ENCODE measurements at places on chromosomes 13 and 19. TPM values are rescaled to one million over a fixed set of nuclear protein-coding genes. Genes with fewer than 3 reads are reported as not detected.

DNA sequence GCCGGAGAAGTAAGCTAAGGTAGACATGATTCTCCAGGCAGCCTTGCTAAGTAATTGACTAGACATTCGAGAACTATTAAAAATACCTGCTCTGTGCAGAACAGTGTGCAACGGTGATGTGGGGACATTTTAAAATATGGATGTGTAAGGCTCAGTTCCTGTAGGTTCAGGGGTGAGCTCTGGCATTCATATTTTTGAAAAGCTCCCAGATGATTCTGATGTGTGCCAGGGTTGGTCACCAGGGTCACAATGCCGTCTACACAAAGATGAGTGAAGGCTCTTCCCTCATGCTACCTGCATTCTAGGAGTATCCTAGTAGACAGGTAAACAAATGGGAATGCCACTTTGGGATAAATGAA, 702 bp upstream of the EPSTI1 start:
- DNase-seq: no peak

GRCh38 chr13:76522083-76522755, 364.0 kb downstream of the KCTD12 start:
- peak; percentile 46 for DNase-seq

DNA sequence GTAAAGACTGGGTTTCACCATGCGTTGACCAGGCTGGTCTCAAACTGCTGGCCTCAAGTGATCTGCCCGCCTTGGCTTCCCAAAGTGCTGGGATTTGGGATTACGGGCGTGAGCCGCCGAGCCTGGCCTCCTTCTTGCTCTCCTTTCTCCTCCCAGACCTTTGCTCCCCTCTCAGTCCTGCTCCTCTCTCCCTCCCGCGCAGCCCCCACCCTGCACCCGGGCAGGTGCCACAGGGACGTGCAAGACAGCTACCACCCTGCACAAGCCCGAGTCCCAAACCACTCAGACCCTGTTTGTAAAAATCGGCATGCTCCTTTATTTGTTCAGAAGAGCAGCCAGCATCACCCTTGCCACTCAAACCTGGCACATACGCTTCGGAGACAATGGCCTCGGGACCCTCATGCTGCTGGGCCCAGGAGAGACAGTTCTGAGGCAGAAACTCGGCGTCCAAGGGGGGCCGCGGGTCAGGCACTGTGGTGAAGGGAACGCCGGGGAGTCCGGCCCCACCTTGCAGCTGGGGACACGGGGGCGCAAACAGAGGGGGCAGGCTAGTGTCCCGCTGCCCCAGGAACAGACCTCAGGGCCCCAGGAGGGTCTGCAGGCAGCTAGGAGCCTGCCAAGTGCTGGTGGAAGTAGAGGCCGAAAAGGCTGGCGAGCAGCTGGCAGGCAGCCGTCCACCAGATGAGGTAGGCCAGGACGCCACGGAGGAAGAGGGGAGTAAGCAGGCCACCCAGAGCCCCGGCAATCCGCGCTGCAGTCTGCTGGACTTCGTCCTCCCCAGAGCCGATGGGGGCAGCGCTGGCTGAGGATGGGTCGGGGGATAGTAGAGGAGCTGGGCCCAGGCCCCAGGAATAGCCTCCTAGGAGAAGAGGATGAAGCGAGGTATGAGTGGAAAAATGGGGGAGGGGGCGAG, 18.7 kb downstream of the TMEM161A start:
- no peak for DNase-seq

DNA sequence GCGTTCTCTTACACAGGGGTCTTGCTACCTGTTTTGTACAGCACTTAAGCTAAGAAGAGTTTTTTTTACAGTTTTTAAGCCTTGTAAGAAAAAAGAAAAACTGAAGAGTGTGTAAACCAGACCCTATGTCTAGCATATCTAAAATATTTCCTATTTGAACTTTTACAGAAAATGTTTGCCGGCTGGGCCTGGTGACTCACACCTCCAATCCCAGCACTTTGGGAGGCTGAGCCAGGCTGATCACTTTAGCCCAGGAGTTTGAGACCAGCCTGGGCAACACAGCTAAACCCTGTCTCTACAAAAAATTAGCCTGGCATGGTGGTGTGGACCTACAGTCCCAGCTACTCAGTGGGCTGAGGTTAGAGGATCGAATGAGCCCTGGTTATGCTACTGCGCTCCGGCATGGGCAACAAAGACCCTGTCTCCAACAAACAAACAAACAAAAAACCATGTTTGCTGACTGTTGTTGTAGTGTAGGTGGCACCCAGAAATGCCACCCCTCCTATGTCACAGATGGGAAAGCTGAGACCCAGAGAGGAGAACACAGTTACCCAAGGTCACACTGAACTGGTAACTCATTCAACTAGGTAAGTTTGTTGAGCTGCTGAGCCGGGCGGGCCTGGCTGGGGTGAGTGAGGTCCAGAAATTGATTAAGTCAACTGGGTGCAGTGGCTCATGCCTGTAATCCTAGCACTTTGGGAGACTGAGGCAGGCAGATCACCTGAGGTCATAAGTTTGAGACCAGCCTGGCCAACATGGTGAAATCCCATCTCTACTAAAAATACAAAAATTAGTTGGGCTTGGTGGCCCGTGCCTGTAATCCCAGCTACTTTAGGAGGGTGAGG, 1.9 kb upstream of the VASP start:
- DNase-seq: no peak

DNA sequence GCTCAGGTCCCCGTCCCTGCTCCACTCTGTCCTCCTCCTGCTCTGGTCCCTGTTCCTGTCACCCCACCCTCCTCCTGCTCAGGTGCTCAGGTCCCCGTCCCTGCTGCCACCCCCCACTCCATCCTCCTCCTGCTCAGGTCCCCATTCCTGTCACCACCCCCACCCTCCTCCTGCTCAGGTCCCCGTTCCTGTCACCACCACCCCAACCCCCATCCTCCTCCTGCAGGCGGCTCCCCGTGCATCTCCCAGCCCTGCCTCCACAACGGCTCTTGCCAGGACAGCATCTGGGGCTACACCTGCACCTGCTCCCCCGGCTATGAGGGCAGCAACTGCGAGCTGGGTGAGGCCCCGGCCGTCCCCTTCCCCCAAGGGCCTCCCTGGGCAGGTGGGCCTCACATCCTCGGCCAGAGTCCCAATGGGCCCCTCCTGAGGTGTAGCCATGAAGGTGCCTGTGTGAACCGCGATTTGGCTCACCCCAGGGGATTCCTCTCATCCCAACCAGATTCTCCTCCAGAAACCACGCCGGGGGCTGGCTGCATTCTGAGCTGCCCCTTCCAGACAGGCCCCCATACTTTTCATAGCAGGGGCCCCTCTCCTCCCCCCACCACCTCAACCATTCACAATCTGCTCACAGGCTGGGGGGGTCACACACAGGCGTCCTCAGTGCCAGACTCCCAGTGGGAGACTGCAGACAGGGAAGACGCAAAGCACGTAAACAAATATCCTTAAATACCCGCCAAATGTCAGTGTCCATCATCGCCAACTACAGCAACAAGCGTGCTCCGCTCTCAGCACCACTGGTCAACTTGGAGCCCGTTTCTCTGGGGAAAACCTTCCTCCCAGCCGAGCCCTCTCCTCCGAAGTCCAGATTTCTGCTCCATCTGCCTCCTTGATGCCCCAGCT, 4.6 kb downstream of the PROZ start:
- DNase-seq: no peak

DNA sequence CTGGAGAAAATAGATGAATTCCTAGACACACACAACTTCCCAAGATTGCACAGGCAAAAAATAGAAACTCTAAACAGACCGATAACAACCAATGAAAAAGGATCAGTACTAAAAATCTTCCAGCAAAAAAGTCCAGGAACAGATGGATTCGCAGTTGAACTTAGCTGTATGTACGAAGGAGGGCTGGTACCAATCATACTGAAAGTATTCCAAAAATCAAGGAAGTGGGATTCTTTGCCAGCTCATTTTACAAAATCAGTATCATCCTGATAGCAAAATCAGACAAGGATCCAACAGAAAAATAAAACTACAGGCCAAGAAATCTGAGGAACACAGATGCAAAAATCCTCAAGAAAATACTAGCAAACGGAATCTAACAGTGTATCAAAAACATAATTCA, 6.5 kb upstream of the LILRB2 start:
- DNase-seq: no peak

GRCh38 chr19:16143399-16144215, at the start of gene HSH2D:
HSH2D (plus strand) TSS chr19:16143685; CDS start chr19:16148751, 5,066 bp downstream.
- DNase-seq: peak; percentile 73

DNA sequence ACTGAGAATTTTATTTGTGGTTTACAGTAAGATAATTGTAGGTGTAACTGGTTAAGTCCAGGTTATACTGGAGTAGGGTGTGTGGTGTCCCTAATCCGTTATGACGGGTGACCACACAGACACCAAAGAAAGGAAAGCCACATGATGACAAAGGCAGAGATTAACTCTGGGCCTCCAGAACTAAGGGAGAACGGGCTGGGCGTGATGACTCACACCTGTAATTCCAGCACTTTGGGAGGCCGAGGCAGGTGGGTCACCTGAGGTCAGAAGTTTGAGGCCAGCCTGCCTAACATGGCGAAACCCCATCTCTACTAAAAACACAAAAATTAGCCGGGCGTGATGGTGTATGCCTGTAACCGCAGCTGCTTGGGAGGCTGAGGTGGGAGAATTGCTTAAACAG, 10.2 kb upstream of the FUT2 start:
- DNase-seq: no peak

- DNase-seq: no peak
Observed at GRCh38 chr13:79485014-79485811, 4.3 kb downstream of the NDFIP2 start.

GRCh38 chr13:29195456-29195855, 375.3 kb downstream of the MTUS2 start:
- no peak for DNase-seq

DNA sequence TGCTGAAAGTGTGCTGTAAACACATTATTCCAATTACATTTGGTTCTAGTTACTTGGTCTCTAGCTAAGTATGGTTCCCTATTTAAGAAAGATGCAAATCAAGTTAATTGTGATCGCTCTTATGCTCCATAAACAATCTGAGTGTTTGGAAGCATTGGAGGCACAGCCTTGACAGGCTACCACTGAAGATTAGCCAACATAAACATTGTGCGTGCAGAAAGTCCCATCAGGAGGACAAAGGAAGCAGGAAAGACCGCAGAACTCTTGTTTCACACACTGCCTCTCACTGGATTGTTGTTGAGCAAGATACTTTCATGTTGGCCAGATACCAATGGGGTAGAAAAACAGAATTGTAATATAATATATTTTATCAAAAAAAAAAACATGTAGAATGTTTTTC, 814.4 kb downstream of the EFNB2 start:
- DNase-seq: no peak

DNA sequence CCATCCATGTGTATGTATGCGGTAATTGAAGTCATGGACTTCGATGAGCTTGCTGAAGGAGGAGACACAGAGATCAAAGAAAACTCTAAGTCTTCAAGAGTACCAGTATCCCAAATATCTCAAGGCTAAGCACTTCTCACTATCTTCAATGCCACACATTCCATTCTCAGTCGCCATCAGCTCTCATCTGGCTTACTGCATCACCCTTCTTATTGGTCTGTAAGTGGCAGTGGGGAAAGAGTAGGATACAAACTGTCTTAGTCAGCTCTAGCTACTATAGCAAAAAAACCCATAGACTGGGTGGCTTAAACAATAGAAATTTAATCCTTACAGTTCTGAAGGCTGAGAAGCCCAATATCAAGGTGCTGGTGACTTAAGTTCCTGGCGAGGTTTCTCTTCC, 218.7 kb downstream of the POSTN start:
- no peak for DNase-seq

DNA sequence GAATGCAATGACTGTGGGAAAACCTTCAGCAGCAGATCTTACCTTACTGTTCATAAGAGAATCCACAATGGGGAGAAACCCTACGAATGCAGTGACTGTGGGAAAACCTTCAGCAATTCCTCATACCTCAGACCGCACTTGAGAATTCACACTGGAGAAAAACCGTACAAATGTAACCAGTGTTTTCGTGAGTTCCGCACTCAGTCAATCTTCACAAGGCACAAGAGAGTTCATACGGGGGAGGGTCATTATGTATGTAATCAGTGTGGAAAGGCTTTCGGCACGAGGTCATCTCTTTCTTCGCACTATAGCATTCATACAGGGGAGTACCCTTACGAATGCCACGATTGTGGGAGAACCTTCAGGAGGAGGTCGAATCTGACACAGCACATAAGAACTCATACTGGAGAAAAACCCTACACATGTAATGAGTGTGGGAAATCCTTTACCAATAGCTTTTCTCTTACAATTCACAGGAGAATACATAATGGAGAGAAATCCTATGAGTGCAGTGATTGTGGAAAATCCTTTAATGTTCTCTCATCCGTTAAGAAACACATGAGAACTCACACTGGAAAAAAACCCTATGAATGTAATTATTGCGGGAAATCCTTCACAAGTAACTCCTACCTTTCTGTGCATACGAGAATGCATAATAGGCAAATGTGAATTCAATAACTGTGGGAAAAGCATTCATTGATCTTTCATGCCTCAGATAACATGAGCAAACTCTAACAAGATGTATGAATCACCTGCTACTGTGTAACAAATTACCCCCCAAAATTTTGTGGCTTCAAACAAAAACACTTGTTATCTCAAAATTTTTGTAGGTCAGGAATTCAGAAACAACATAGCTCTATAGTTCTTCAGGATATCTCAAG, 13.8 kb downstream of the ZNF557 start:
- no peak for DNase-seq

DNA sequence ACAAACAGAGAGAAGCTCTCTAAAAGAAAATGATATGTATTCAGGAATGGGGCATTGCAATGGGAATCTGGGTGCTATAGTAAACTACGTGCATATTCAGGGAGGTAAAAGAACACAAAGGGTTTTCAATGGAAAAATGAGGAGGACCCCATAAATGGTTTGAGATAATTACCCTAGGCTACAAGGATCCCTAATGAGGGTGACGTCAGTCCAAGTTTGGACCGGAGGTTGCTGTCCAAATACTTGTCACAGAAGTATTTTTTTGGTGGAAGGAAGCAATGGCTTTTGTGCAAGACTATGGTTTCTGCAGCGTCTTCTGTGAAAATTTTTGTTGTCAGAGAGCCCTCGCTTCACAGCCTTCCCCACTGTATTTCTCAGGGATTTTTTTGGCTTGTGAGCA, 995 bp upstream of the CEACAM18 start:
- DNase-seq: no peak

GRCh38 chr13:34719060-34719875, 222.8 kb upstream of the NBEA start:
- DNase-seq: no peak

GRCh38 chr13:71861769-71862458, 5.1 kb downstream of the DACH1 start:
- DNase-seq: no peak

- DNase-seq: peak; percentile 39
Observed at GRCh38 chr13:22926748-22927400, 253.9 kb upstream of the SGCG start.

The EFNA2 gene
- total RNA-seq: 14.2 TPM

The PRR12 gene
- total RNA-seq: 83.3 TPM

The STK24 gene
- total RNA-seq: 134 TPM

The P2RY11 gene
- 21.2 TPM for total RNA-seq

The ONECUT3 gene
- not detected for total RNA-seq

The SMIM44 gene
- not detected for total RNA-seq

The VN1R4 gene
- total RNA-seq: not detected

The ZNF331 gene
- total RNA-seq: 56.0 TPM

The SCN1B gene
- total RNA-seq: 4.8 TPM

The KLHL1 gene
- not detected for total RNA-seq
